Muscle of arm (tissue), 14 donors: ENCODE measurements at places on chromosomes 2 and 18. TPM values are rescaled to one million over a fixed set of nuclear protein-coding genes. Genes with fewer than 3 reads are reported as not detected.

The STARD6 gene
- not detected for polyA plus RNA-seq

The KCNF1 gene
- 4.3 TPM for polyA plus RNA-seq

The FAM237A gene
- not detected for polyA plus RNA-seq

The SERPINB13 gene
- not detected for polyA plus RNA-seq

The MAL gene
- polyA plus RNA-seq, result 11.4 TPM

The GKN2 gene
- not detected for polyA plus RNA-seq

The MC2R gene
- polyA plus RNA-seq, result not detected

The TEX44 gene
- polyA plus RNA-seq, result not detected

The ABHD3 gene
- 7.8 TPM for polyA plus RNA-seq

The PDE1A gene
- 8.8 TPM for polyA plus RNA-seq

The SATB2 gene
- 2.8 TPM for polyA plus RNA-seq

The TBR1 gene
- not detected for polyA plus RNA-seq

The NEU4 gene
- 3.2 TPM for polyA plus RNA-seq

The SUPT7L gene
- polyA plus RNA-seq, result 24.8 TPM

The SERPINB10 gene
- polyA plus RNA-seq, result not detected

The EML6 gene
- 35.1 TPM for polyA plus RNA-seq
